ENCODE measurements at places on chromosomes 2 and 18.

DNA sequence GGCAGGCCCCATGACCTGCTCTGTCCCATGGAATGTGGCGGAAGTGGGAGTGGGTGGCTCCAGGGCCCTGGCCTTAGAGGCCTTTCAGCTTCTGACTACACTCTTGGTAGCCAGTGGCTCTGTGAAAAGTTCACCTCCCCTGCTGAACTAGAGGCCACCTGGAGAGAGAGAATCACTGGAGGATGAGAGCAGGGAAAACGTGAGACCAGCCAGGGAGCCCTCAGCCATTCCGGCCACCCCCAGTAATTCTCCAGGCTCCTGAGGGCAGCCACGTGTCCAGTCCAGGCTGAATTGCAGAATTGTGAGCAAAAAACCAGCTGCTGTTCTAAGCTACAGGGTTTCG, 10.5 kb downstream of the COLEC12 start:
- no peak for DNase-seq

GRCh38 chr2:25989154-25989553, 6.9 kb upstream of the KIF3C start:
- DNase-seq: no peak

- no peak for DNase-seq
These were observed 156.8 kb downstream of the CELF4 start for GRCh38 chr18:37408676-37409265.

GRCh38 chr2:169200756-169201155, 131.4 kb downstream of the DHRS9 start:
- DNase-seq: no peak
